T-helper 17 cell (primary cell): ENCODE measurements at places on chromosomes 5 and 9.

DNA sequence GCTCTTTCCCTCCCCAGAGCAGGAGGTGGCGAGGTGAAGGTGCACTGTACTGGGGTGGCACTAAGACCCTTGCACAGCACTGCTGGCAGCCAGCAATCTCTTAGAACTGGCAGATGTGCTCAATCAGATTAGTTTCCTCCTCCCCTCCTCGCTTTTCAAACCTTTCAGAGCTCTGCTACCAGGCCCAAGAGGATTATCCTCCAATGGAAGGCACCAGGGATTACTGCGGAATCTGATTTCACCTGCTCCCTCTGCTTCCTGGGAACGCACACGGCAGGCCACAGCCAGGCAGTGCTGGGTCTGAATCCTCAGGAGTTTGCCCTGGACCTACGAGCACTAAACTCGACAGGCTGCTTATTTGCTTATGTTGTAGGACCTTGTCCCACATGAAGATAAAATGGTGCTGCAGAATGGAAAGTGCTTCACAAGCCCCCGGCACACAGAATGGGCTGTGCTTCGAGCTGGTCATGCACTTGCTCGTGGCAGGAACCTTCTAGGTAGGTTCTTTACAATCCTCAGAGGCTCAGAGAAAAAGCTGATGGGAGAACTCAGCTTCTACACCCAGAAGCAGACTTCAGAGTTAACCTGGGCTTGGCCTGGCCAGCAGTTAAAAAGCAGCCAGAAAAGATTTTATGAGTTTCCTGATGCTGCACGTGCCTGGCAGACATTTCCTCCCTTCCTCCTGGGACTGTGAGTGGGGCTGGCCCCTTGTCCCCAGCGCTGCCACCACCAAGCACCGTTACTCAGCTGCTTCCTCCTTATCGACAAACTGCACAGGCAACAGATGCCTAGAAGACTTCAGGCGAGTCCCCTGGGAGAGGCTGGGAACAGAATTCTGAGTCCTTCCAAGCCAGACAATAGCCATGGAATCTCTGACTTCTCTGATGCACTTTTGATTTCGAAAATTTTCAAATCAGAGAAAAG lies 33.1 kb downstream of the FABP6 start:
- DNase-seq = no peak

- no peak for DNase-seq
Measured at GRCh38 chr9:21778304-21778703, 24.1 kb upstream of the MTAP start.

DNA sequence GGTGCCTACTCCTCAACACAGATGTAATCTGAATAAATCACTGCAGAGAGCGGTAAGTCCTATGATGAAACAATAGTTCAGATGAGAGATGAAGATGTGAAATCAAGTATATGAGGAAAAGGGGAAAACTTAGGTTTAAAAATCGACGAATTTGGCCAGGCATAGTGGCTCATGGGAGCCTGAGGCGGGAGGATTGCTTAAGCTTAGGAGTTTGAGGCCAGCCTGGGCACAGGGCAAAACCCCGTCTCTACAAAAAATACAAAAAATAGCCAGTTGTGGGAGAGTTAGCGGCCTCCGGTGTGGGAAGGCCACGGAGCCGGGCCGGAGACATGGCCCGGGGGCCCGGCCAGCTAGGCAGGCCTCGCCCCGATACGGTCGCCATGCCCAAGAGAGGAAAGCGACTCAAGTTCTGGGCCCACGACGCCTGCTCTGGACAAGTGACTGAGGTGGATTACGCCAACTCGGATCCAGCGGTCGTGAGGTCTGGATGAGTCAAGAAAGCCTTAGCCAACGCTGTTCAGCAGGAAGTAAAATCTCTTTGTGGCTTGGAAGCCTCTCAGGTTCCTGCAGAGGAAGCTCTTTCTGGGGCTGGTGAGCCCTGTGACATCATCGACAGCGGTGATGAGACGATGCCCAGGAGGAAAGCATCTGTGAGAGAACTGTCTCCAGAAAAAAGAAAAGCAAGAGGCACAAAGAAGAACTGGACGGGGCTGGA lies 62.8 kb upstream of the SUB1 start:
- DNase-seq = no peak

GRCh38 chr9:123423311-123423640 lies 67.3 kb downstream of the CRB2 start:
- no peak for DNase-seq

DNA sequence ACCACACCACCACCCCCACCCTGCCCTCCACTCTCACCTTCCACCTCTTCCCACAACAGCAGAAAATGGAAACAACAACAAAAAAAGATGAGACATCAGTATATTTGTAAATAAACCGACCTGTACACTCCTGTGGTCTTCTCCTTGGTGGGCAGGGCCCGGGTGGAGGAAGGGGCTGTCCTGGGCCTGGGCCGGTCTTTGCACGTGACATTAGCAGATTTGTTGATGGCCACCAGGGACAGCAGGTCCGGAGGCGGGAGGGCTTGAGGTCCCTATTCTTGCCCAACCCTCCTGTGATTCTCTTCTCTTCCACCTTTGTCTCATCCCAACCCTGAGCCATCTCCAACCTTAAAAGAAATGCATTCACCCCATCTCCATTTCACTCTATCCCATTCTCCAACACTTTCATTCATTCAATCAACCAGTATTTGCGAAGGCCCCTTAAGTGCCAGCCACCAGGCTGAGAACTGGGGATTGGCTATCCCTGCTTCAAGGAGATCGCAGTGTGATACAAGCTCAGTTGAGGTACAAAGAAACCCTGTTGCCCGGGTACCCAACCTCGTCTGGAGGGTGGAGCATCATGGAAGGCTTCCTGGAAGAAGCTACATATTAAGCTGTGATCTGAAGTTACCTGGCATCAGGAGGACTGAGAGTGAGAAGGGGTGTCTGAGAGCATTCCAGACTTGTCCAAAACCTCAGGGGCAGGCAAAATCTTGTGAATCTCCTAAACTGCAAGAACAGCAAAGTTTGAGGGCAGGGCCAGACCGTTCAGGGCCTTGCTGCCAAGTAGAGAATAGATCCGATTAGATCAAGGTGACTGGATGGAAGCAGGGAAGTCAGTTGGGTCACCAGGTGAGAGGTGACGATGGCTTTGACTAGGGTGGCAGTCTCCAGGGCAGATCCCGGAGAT lies 87.4 kb downstream of the LMX1B start:
- DNase-seq = no peak

DNA sequence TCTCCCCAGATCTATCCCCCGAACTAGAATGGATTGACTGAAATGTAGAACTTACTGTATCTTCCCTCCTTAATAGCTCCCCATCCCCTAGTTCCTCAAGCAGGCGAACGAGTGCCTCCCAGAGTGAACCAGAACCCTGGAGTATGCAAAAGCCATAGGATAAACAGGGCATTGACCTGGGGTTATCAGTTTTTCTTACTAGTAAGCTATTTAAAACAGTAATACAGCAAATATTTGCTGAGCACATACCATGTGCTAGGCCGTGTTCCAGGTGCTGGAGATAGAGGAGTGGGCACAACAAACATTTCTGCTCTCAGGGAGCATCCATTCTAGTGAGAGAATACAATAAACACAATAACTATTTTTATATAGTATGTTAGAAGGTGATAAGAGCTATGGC lies 1.8 kb downstream of the SKP2 start:
- no peak for DNase-seq

DNA sequence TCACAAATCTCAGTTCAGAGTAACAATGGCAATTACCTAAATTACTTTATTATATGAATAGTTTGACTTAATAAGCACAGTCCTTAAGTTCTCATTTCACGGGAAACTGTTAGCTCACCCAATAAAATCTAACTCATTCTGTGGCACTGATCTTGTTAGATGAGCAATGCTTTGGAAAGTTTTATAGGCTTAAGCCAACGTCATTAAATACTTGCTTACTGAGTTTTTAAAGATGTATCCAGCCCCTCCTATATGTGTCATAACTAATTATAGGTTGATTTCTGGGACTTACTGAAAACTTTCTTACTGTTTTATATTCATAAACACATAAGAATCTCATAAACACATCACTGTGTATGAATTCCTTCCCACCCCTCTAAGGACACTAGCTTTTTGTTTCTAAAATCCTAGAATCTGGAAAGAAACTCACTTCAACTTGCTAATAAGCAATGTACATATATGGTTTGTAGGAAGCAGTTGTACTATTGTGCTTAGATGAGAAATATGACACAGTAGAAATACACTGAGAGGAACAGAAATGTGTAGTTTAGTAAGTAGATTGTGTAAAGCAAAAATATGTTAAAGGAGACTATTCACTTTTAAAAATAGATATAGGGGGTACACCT lies 14.1 kb upstream of the MARCOL start:
- no peak for DNase-seq

GRCh38 chr9:93096131-93096802 lies at the start of gene CARD19:
CARD19 (plus strand) TSS chr9:93096217; CDS start chr9:93096346, 129 bp downstream.
- peak; percentile 44 for DNase-seq

DNA sequence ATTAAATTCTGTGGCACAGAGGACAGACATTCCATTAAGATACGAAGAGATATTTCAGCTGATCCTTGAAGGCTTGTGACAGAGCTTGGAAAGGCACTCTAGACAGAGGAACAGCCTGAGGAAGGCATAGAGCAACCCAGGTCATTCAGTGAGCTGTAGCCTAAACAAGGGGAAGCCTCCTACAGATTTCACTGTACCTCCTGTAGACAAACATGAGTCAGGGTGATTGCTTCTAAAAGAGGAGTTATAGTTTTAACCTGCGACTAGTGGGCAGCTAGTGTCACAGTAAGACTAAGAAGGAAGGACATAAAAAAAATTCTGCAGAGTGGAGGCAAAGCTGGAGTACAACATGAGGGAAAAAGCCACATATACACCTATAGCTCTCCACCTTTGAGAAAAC lies 43.5 kb upstream of the ANKDD1B start:
- no peak for DNase-seq

- DNase-seq = no peak
Measured at GRCh38 chr9:33443047-33443446, 4.3 kb downstream of the AQP3 start.

DNA sequence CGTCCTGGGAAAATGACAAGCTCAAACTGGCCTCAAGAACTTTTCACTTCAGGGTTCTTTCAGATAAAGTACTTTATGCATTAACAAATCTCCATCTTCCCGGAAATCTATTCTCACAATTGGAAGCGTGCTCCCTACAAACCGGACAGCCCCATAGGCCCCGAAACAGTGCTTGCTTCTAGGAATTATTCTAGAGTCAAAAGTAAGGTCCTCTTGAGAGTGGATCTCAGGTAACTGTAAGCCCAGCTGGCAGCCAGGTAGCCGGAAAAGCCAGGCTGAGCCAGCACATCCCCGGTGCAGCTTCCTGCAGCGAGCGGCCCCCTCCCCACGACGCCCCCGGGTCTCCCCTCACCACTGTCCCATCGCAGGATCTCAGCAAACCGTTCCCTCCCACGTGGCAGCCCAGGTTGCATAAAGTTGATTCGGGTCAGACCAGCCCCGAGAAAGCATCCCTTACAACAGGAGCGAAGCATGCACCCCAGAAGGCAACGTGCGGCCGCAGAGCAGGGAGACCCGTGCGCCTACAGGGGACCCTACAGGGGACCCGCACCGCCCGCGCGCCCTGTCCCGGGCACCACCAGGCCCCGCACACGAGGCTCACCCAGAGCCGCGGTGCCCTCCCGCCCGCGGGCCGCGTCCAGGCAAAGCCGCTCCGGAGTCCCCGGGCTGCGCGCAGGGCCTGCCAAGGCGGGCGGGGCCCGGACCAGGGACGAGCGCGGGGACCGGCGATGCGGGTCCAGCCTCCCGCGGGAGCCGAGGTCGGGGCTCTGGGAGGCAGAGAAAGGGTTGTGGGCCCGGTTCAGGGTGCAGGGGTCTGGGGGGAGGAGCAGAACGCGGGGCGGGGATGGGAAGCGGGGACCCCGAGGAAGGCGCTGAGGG lies 920 bp downstream of the LPCAT1 start:
- DNase-seq = peak; percentile 17

GRCh38 chr9:107127608-107128007 lies 155.5 kb upstream of the RAD23B start:
- no peak for DNase-seq

- DNase-seq = no peak
Measured at GRCh38 chr5:32686799-32687498, 24.2 kb upstream of the NPR3 start.

- no peak for DNase-seq
Measured at GRCh38 chr9:94987731-94988130, 261.2 kb downstream of the AOPEP start.

DNA sequence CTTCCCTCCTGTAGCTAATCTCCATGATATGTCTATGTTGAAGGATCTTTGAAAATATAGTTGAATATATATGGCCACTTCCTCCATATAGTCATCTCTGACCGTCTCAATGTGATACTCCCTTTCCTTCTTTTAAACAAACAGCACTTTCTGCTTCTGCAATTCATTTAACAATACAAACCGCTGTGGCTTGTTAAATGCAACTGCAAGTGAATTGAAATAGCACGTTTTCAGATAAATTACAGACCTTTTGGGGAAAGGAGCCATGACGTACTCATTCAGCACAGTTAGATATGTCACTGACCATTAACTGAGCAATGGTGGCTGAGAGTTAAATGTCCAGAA lies 82.5 kb downstream of the FBXO38 start:
- no peak for DNase-seq

DNA sequence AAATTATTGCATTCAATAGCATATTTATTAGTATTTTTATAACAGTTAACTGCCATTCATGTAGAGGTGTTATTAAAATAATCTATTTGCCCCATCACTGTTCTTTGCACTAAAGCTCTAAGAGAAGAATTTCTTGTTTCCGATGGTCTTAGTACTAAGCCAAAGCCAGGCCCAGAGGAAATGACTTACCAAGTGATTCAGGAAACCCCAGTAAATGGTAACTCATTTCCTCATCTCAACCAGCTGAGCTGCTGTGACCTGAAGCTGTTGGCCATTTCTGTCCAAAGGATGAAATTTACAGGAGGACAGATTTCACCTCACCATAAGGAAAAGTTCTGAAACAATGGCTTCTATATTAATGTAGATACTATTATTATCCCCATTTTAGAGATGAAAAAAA lies 117.0 kb downstream of the PIK3R1 start:
- DNase-seq = no peak

- DNase-seq = no peak
Measured at GRCh38 chr9:112631313-112632070, 86.4 kb downstream of the INIP start.

DNA sequence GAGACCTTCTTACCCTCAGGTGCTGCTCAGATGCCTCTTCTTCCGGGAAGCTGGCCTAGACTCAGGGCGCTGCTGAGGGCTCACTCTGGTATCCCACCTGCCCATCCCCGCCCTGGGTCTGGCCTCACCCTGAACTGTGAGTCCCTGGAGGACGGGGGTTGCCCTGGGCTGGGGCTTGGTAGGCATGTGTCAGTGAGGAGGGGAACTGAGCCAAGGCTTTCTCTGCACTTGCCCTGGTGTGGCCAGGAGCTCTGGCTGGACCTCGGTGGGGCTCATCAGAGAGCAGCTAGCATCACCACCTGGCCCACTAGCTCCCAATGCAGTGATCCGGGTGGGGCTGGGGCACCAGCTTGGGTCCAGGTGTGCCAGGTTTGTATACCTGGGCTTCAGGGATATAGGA lies 15.6 kb downstream of the PLEKHG4B start:
- DNase-seq = no peak

DNA sequence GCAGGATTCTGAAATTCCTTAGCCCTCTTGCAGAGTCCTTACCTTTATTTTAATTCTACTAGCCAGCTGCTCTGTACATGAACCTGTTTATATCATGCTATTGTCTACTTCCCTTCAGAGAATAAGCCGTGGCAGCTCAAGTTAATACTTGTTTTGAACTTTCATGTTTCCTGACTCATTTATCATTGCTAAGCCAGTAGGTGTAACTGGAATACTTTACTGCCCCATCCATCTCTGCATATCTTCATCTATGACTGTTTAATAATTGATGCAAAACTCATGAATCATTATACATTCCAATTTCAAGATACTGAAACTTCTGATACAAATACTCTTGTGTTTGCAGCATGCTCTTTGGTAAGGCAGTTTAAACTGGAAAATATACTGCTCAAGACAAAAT lies 174.7 kb downstream of the PPP2R2B start:
- DNase-seq = no peak
